ENCODE measurements at places on chromosomes 11 and 22.
A peak's percentile ranks its signal among the peaks of the same experiment; 100 is the strongest.

DNA sequence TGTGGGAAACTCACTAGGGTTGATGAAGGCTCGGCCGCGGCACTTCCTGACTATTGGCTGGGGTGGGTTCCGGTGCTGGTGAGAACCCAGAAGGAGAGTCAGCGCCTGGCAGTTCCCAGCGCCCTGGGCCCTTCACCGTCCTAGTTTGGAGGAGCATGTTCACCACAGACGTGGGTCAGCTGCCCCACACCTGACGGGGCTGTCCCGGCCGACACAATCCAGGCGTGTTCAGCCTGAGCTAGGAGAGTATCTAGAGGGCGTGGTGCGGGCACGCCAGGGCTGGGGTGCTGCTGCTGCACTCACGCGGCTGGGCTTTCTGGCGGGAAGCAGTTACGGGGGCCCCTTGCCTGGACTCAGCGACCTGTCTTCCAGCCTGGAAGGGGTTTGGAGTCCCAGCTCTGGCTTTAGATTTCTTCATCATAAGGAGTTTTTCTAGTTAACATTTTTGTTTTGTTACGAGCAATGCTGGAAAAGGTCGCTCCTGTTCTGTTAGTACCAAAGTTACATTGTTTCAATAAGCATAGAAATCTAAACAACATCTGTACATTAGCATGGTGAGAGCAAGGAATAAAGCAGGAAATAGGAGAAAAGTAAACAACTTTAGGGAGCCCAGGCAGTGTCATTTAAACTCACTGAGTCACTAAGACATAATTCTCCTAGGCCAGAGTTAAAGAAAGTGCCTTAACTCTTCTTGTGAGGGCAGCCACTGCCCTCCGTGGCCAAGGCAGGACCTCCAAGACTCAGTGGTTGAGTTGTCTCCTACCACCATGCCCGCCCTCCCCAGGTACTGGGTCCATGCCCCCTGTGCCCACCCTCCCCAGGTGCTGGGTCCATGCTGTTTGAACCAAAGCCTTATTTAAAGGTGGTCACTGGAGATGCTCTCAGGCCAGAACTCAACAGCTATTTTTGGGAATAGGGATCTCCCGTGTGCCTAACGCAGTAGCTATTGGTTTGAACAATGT lies 12.1 kb upstream of the ADORA2A start:
- no peak for DNase-seq

DNA sequence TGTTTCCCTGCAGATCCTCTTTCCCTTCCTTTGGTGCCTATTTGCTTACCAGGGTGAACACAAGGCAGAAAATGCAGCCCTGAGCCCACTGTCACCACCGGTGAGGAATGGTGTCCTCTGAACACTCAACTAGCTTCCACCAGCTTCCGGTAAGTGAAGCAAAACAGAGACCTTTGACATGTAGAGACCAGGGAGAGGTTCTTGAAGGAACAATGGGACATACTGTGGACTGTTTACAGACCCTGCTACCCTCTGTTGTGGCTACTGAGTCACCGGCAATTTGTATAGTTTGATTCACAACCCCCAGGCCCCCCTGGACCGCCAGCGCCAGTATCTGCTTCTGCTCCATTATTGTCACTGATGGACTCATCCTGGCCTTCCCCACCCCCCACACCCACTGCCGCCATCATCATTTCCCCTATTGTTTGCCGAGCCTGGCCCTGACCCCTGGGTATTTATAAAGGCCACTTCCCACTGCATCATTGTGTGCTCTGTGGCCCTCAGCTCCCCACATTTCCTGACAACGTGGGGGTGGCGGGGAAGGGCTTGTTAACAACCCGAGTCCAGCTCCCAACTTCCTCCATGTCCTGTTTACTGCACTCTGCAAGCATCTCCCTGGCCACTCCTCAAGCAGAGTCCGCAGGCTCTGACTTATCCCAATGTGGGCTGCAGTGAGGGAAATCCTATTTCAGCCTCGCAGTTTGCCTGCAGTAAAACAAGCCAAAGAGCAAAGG lies 252.9 kb downstream of the ETS1 start:
- DNase-seq = no peak

GRCh38 chr11:8090756-8091155 lies 9.7 kb downstream of the TUB start:
- peak; percentile 21 for DNase-seq

- no peak for DNase-seq
These were observed 126.4 kb upstream of the HSD17B12 start for GRCh38 chr11:43554148-43554473.

- DNase-seq = no peak
These were observed 185.3 kb upstream of the CTSC start for GRCh38 chr11:88522624-88523385.
